ENCODE measurements at places on chromosomes 5 and 9.

DNA sequence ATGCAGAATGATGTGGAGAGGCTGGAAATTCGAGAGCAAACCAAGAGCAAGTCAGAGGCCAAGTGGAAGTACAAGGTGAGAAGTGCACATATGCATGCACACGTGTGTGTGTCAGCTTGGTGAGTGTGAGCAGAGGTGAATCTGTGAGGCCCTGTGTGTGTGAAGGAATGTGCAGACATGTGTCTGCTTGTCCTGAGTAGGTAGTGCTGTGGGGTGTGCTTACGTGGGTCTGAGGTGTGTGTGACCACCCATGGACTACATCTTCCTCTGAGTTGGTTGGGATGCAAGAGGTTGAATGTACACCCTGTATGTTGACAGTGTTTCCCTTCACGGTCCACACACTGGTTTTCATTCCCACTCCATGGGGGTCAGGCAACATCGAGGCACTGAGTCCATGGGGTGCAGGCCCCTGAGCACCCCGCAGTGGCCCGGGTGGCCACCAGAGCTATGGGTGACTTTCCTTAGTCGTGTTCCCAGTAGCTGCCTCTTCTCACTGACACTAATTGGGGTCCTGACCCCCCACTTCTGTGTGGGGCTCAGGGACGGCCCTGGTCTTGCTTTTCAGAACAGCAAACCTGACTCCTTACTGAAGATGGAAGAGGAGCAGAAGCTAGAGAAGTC is 86.7 kb downstream of the PHF2 start:
- DNase-seq: no peak

DNA sequence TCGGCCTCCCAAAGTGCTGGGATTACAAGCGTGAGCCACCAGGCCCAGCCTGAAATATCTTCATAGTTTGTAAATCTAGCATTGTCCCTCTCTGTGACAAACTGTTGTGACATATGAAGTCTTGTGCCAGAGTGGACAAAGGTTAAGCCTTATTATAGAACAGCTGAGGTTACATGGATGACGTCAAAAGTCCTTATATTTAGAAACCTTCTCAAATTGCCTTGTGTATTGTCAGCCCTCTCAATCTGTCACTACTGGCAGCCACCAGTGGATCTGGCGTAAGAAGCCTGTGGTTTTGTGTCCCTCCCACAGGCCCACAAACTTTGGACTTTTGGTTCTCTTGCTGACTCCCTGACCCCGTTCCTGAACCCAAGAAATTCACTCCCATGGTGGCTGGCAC is 79.4 kb upstream of the CCDC112 start:
- no peak for DNase-seq

- DNase-seq: no peak
These were observed 87.2 kb upstream of the DMRT1 start for GRCh38 chr9:754150-754931.

DNA sequence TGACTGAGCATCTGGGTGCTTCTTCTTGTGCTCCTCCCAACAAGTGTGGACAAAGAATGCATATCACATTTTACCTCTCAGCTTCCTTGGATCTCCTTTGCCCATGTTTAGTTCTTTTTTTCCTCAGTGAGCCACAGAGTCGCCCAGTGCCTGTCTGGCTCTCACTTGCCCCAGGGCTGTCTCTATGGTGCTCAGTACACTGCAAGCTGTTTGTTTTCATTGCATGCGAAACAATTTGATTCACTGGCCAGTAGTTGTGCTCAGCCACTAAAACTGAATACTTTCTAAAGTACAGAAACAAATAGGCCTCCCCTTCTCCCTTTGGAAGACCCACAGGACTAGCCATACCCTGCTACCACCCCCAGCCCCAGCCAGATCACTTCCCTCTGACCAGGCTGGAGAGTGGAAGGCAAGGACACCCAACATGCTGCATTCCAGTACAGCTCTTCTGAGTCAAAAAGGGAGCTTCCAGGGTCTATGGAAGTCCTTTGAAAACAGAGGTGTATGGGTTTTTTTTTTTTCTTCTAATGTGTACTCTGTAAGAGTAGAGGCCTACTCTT is 3.8 kb downstream of the LHFPL2 start:
- DNase-seq: no peak

All from right kidney (tissue), 9 donors.